ENCODE measurements at places on chromosomes 5 and 9.

DNA sequence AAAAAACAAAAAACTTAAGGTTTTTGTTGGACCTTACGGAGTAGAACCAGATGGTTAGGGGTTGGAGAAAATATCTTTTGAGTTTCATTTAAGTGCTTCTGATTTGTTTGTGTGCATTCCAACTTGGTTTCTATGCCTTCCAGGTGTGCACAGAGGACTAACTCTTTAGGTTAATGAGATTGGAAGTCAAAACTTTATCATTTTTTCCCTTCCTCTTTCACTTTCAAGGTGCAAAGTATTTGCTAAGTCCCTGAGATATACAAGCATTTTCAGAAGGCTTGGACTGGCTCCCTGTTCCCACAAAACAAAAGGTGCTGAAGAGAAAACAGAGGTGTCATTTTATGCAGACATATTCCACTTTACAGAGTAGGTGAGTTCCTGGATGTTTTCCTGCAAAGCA lies 30.3 kb upstream of the CER1 start:
- no peak for DNase-seq

DNA sequence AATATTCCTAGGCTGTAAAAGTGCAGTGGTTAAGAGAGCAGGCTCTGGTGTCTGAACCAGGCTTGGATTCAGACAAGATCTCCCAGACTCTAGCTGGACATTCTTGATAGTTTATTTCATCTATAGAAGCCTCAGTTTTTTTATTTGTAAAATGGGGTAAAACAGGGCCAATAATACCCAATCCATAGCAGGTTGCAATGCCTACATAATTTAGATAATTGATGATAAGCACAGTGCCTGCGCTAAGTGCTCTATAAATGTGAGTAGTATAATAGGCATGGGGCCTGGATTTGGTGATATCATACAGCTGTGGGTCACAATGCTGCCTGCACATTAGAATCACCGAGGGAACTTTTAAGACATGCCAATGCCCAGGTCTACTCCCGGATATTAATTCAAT lies 603.5 kb downstream of the ISL1 start:
- DNase-seq, result no peak

DNA sequence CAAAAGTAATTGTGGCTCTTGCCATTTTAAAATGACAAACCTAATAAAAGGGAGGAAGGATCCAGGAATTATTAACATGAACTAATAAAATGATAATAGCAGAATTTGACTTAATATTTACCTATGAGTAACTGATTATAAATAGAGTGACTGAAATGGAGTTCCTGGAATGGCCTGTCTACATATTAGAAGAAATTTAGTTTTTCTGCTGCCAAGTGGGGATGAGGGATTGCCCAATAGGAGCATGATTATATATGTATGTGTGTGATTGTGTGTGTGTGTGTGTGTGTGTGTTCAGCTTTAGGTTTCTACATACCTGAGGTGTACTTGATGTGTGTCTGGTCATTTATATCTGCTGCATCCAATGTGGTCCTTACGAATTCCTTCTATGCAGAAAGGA lies 36.6 kb upstream of the ITGA1 start:
- DNase-seq, result no peak

DNA sequence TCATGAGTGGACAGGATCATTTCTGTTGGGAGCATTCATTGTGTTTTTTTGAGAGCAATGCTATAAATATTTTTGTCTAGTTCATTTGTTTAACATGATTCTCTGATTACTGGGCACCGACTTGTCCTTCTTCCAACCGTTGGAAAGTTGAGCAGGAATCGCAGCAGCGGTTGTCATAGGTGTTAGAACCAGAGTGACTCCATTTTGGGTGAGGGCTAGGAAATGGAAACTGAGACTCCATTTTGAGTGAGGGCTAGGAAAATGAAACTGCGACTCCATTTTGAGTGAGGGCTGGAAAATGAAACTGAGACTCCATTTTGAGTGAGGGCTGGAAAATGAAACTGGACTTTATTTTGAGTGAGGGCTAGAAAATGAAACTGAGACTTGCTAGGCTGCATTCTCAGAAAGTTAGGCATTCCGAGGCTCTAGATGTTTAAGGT lies 100.6 kb downstream of the ICE1 start:
- no peak for DNase-seq

- DNase-seq, result no peak
Observed at GRCh38 chr9:114416906-114417305, 29.1 kb upstream of the AKNA start.

- no peak for DNase-seq
Observed at GRCh38 chr5:88691945-88692868, 190.8 kb downstream of the MEF2C start.

DNA sequence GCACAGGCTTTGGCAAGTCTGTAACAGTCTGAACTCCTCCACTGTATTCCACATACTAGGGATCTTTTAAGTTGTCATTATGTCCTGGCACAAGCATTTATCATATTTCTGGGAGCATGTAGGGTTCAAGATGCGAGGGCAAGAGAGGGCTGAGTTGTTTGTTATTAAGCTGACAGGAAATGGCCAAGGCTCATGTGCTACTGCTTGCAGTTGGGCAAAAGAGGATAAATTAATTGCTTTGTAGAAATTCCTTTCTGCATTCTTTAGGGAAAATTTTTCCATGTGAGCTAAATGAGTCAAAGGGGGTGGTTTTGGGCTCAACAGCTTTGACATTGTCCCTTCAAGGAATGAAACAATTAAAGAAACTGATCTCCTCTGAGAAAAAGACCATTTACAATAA lies 35.4 kb downstream of the DOCK8 start:
- DNase-seq, result no peak

GRCh38 chr9:98900244-98900643 lies 43.5 kb upstream of the COL15A1 start:
- DNase-seq, result no peak

DNA sequence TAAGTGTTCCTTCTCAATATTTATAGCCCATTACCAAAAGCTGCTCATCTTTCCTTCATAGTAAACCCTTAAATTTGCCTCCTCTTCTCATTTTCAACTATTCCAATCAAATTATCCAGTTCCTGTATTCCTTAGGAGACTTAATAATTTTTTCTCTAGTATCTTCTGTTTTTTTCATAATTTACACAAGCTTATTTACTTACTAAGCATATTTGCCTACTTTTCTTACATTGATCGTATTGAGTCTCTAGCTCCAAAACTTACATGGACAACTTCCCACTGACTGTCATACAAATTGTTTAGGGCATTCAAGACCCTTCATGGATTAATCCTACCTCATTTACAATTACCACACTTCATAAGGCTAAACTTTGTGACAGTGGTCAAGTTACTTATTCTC lies 3.6 kb downstream of the CERT1 start:
- no peak for DNase-seq

DNA sequence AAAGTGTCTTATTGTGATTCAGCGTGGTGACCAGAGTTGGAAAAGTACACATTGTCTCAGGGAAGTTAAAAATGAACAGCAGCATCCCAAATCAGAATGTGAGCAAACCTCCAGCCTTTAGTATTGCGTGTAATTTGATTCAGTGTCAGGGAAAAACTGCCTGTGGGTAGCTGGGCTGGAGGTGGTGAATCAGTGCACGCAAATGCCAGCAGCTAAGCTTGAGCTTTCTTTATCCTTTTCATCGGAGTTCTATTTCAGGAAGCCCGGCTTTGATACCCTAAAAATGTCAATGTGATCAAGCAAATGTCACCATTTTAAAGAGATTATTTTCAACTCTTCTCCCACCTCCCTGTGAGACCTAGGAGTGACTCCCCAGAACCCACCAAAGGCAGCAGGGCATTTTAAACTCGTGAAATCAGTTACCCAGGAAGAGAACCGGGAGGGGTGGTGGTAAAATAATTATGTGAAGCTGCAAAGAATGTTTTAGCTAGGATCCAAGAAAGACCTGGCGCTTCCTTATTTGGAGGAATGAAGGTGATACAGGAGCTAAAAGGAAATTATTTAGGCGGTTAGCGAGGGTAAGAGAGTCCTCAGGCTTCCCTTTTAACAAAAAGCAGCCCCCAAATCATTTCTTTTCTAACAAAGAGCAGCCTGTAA lies 25.7 kb upstream of the C5orf47 start:
- DNase-seq, result no peak

DNA sequence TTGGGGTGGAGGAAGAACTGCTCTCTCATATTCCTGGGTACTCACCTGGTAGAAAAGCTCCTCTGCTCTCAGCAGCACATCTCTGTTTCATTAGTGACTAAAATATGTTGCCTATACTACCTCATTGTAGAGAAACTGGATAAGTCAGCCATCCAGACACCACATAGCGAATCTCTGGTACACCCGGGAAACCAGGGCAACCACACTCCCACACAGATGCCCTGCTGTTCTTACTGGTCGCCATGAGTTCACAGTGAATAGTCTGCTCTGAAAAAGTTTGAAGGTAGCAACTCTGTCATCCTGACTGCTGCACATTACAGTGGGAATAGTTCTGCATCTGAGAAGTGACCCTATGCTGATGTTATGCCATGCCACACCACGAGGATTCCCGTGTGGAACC lies 135.0 kb downstream of the ENTREP1 start:
- no peak for DNase-seq

- DNase-seq, result no peak
Observed at GRCh38 chr5:140109018-140109758, 4.7 kb upstream of the PURA start.

- no peak for DNase-seq
Observed at GRCh38 chr5:143454936-143455516, 51.5 kb upstream of the NR3C1 start.

DNA sequence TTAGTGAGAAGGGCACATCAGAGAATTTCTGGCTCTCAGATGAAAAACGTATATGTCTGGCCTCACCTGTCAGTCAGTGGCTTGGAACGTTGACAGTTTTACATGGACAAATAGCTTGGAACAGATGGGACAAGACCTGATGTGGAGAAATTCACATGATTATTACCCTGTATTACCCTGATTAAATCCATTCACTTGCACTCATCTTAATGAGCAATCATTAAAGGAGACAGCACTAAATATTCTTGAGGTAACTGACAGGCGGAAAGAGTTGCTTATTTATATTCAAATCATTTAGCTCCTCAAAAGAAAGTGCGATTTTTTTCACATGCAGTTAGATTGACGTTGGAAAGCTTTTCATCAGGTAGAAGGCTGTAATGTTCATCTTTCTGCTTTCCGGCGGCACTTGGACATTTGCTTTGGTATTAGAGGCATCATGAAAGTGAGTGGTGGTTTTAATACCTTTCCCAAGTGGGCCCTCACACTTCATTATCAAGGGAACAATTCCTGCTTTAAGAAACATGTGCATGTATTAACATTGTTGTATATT lies 11.7 kb upstream of the TAS2R1 start:
- no peak for DNase-seq

DNA sequence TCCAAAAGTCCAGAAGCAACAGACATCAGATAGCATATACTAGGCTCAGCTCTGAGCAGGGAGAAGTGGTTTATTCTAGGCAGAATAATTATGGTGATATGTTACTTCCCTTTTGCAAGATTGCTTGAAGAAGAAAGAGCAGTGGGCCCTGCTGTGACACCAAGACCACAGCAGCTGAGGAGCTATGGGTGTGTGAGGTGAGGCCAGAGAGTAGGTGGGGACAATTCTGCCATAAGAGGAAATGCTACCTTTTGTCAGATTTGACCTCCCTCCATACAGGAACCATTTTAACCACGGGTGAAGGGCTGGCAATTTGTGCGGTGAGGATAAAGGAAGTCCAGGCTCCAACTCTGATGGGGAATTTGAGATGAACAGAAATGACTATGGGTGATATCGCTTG lies 51.3 kb downstream of the TNFSF15 start:
- no peak for DNase-seq

- DNase-seq, result no peak
Observed at GRCh38 chr9:102974530-102974929, 20.6 kb upstream of the CYLC2 start.

DNA sequence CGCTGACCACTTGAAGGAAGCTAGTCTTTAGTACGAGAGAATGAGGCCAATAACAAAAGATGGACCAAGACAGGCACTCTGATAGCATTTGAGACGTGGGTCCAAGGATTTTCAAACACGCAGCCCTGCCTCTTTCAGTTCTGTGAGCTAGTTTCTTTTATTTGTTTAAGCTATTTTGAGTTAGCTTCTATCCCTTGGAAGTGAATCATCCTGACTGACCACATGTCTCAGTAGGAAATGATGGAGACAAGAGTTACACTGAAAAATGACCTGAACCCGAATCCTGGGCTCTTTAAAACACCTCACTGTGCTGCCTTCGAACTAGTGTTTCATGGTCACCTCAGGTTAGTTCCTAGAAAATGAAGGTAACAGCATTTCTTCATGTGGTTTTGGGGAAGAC lies 9.9 kb downstream of the TEK start:
- DNase-seq, result no peak

GRCh38 chr5:124519396-124519795 lies 227.0 kb downstream of the ZNF608 start:
- DNase-seq, result no peak

DNA sequence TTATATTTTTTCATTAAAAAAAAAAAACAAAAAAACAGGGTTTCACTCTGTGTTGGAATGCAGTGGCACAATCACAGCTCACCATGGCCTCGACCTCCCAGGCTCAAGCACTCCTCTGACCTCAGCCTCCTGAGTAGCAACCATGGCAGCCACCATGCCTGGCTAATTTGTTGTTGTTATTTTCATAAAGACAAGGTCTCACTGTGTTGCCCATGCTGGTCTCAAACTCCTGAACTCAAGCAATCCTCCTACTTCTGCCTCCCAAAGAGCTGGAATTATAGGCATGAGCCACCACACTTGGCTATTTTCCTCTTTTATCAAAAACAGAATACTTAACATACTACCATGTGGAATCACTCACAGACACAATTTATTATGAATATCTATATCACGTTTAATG lies 46.7 kb downstream of the UBAP2 start:
- no peak for DNase-seq

- no peak for DNase-seq
Observed at GRCh38 chr5:91378752-91379211, 4.3 kb downstream of the ARRDC3 start.

GRCh38 chr5:131225282-131225974 lies 38.4 kb upstream of the CDC42SE2 start:
- no peak for DNase-seq

- no peak for DNase-seq
Observed at GRCh38 chr5:133015466-133015865, 10.9 kb downstream of the ZCCHC10 start.

DNA sequence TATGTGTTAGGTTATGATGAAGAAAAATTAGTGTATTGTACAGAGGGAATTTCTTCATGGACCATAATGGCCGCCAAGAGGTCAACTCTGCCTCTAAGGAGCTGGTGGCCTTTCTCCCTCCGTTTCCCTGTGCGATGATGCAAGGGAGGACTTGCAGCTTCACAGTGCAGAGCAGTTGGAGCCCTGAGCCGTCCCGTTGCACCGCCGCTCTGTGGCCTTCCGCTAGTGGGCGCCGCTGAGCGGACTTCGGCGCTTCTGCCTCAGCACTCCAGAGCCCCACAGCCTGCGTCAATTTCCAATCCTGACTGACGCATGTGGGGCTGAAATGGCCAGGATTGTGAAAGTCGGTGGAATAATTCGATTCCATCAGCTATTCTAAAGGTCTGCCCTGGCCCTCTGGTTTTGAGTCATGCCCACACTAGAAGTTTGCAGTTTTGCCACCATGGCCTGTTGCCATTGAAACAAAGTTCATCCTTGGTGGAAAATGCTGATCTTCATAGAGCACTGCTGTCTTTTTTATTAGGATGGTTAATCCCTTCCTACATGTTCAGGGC lies 22.7 kb upstream of the LECT2 start:
- no peak for DNase-seq

Measured in activated CD4-positive, CD25-positive, alpha-beta regulatory T cell (primary cell).